Fibroblast of lung (primary cell): ENCODE measurements at places on chromosomes 7 and 10.

- no peak for DNase-seq
These were observed 139.2 kb upstream of the NAMPT start for GRCh38 chr7:106423821-106424475.

- no peak for DNase-seq
These were observed 87.5 kb downstream of the NEBL start for GRCh38 chr10:20809631-20810030.

GRCh38 chr7:116653204-116653603, 18.8 kb upstream of the MET start:
- DNase-seq: peak; percentile 27

DNA sequence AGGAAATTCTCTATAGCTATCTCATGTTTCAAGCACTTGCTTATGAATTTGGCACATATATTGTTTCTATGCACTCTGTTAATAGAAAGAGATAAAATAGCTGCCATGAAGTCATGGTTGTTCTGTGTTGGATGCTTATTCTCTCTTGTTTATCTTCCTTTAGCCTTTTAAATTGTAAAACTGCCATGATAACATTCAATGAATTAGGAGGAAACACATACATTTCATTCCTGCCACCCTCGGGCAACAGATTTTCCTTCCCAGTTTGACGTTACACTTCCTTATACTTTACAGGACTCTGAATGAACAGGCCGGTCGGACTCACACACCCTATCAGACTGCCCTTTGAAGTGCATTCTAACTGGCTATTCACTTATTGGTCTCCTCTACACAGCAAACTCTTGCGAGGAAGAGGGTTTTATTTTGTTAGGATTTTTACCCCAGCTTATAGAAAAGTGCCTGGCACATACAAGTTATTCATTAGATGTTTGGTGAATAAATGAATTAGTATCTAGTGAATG, 65.7 kb upstream of the FERD3L start:
- no peak for DNase-seq

DNA sequence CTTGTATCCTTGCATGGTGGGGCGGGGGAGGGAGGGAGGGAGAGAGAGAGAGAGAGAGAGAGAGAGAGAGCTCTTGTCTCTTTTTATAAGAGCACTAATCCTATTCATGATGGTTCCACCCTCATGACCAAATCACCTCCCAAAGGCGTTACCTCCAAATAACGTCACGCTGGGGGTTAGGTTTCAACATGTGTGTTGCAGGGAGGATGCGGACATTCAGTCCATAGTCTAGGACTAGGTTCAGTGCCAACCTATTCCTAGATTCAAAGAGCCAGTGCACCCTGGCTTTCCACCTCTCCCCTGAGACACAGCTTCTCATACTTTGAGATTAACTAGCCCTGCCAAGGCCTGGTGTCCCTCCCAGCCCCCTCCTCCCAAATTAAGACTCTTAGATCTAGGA, 123.0 kb downstream of the GRK5 start:
- DNase-seq: no peak

GRCh38 chr7:17559388-17559787, 260.9 kb downstream of the AHR start:
- no peak for DNase-seq

DNA sequence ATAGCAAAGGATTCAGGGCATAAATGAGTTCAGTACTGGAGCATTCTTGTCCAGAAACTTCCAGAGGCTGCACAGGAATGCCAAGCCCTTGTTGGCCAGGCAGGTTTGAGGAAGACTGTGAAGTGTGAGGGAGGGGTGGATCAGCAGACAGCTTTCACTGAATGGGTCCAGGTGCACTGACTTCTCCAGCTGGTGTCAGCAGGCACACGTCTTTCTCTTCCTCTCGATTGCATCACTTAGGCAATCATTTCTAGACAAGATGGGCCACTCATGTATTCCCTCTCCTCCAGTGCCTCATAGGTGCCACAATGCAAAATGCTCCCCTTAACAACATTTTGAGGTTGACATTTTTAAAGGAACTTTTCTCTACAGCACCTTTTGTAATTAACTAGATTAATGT, 15.6 kb upstream of the PLEKHS1 start:
- DNase-seq: peak; percentile 4

DNA sequence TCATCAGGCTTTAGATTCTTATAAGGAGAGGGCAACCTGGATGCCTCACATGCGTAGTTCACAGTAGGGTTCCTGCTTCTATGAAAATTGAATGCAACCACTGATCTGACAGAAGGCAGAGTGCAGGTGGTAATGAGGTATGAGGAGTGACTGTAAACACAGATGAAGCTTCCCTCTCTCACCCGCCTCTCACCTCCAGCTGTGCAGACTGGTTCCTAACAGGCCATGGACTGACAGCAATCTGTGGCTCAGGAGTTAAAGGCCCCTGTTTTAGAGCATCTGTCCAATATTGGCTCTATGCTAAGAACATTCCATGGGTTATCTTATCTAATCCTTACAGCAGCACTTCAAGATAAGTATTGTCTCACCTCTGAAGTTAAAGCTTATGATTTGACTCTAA, 213.5 kb upstream of the NRP1 start:
- DNase-seq: no peak

DNA sequence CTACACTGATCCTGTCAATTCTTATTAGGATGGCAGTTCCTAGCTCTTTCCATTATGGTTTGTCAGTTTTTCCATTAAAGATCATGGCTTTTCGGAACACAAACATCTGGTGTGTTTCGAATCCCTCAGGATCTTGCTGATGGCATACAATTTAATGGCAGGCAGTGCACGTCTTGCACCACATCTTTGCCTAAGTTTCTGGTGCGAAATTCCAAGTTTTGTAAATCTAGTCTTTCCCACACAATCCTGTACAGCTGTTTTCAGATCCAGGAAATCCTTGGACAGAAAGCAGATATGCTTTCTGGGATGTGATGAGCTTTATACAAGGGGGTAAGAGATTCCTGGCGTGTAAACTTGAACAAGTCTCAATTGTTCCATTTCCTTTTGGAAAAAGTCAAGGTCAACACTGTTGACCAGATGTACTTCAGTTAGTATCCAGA, 224.3 kb upstream of the PHYHIPL start:
- DNase-seq: no peak

GRCh38 chr7:33841705-33842129, 63.6 kb upstream of the BMPER start:
- DNase-seq: no peak

GRCh38 chr10:72171175-72171630, 44.6 kb upstream of the ANAPC16 start:
- DNase-seq: peak; percentile 94

DNA sequence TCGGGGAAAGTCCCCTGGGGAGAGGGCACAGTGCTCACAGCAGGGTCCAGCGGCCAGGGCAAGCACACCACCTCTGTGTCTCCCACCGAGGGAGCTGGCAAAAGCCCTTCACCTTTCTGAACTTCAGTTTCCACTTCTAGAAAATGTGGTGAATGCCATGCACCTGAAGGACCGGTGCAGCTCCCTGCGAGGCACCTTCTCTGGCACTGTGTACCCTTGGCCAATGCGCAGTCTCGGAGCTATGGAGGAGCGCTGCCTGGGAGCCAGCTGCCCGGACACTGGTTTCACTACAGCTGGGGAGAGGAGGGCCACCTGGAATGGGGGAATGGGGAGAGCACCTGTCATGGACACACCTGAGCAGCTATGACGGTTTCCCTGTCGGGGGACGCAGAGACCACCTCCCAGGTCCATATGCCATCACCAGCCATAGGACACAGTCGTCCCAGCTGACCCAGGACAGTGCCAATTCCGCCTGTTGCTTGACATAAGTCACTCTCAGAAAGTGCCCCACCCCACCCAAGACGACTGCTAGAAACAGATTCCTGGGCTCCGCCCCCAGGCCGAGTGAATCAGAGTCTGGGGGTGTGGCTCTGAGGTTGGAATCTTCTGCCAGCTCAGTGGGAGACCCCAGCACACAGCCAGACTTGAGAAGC, 16.8 kb downstream of the RASGEF1A start:
- no peak for DNase-seq

DNA sequence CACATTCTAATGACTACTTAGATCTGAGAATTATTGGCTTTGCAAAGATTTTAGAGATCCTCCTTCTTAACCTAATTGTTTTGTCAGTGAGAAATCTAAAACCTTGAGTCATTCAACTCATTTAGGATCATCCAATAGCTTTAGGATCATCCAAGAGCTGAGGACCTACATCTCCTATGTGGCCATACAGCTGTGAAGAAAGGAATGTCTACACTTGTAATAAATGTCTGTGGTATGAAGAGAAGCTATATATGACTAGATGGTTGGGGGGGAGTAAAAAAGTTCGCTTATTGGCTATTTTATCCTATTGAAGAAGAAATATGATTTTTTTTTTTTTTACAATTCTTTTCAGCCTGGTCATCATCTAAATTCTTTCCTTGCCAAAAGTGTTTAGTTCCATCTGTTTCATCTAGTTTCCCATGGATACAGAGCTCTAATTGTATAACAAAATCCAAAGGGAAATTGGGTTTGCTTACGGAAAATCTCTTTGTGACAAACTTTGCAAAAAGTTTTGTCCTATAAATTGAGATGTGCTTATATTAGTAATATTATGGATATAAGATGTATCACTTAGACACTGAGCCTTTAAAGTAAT, 196.7 kb downstream of the PRKG1 start:
- DNase-seq: peak; percentile 13

GRCh38 chr7:116583653-116584052, 58.8 kb downstream of the CAV1 start:
- no peak for DNase-seq

- peak; percentile 29 for DNase-seq
These were observed 103.4 kb downstream of the ITIH5 start for GRCh38 chr10:7563368-7563767.

GRCh38 chr10:84539216-84539615, 210.8 kb downstream of the CCSER2 start:
- DNase-seq: peak; percentile 37

- no peak for DNase-seq
These were observed 379.1 kb downstream of the INHBA start for GRCh38 chr7:41323806-41324205.

- DNase-seq: no peak
These were observed 7.8 kb upstream of the LIPM start for GRCh38 chr10:88794731-88795130.

DNA sequence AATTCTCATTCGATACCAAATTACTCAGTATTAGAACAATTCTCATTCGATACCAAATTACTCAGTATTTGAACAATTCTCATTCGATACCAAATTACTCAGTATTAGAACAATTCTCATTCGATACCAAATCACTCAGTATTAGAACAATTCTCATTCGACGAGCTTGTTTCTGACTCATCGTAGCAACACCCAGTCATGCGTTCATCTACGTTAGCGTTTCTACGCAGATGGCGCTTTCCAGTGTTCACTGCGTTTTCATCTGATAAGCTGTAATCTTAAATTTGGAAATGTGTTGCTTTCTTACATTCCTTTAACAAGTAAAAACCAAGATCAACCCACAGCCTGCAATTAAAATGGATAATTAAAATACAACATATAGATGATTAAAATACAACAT, 276.3 kb downstream of the ZMYND11 start:
- peak; percentile 48 for DNase-seq

GRCh38 chr7:12173671-12174070, 37.4 kb upstream of the TMEM106B start:
- DNase-seq: no peak

DNA sequence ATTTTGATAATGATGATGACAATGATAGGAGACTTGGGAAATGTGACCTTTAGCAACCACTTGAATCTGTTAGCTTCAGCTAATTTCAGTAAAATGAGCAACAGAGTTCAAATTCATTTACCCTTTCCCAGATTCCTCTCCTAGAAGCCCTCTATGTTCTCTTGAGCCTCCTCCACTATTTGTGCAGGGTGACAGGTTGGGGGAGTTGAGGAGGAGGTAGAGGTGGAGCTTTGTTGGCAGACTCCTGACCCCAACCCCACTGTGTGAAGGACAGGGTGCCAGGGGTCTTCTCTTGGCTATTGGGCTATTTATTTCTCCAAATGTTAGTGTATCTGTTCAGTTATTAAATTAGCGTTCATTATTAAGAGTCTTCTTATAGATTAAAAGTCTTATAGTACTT, 422.3 kb downstream of the GFRA1 start:
- no peak for DNase-seq

GRCh38 chr7:35726654-35727053, 31.7 kb upstream of the HERPUD2 start:
- no peak for DNase-seq

DNA sequence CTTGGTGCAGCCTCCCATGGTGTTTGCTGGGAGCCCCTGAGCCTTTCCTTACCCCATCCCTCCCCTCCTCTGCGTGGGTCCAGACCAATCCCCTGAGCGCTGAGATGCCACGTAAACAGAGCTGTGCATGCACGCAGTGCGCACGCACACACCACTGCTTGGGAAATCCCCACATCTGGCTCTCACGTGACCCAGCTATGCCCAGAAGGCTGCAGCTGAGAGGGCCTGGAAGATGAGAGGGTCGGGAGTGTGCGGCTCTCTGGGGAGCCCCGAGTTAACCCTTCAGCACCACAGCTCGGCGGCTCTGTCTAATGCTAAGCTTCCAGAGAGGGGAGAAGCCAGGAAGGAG, 177.2 kb downstream of the SH3PXD2A start:
- DNase-seq: peak; percentile 99

GRCh38 chr10:53839440-53840039, 961.5 kb downstream of the PCDH15 start:
- peak; percentile 13 for DNase-seq

- peak; percentile 90 for DNase-seq
These were observed 11.5 kb downstream of the CREB3L2 start for GRCh38 chr7:137990251-137990941.

GRCh38 chr7:7157177-7157886, 25.0 kb upstream of the C1GALT1 start:
- peak; percentile 93 for DNase-seq

GRCh38 chr7:29647020-29647654, 83.5 kb downstream of the PRR15 start:
- DNase-seq: peak; percentile 21

GRCh38 chr7:157010588-157011332, at the start of gene MNX1:
MNX1 (minus strand) TSS chr7:157010663; CDS start chr7:157010350, 313 bp downstream.
- no peak for DNase-seq

GRCh38 chr7:32890010-32890792, 1.4 kb downstream of the KBTBD2 start:
- peak; percentile 62 for DNase-seq

- DNase-seq: no peak
These were observed 3.4 kb downstream of the TRIM8 start for GRCh38 chr10:102647443-102648268.

DNA sequence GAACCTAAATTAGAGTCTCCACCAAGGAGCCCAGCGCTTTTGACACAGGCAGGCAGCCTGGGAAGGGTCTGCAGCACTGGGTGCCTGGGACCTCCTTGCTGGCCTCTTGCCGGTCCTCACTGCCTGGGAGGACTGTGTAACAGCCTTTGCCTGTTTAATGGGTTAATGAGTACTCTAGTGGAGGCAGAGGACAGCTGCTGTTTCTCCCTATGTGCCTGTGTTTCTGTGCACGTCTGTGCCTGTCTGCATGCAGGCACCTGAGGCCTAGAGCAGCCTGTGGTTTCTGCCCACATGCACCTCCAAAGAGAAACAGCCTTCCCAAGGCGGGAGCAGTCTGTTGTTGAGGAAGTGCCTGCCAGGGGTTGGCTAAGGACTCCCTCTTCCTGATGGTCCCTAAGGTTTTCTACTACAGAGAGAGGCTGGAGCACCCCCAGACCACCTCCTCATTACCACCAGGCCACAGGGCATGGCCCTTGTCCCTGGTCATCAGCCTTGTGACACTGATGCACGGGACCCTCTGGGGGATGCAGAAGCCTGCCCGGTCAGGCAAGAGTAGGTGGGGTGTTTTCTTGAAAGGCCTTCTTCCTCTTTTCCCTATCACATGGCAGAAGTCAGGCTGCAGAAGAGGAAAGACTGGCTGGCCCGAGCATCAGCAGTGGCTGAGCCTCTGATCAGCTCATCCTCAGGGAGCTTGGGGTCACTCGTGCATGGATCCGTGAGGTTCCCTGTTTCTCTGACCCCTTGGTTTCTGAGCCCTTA, 14.2 kb downstream of the SLC29A3 start:
- no peak for DNase-seq
